Right lung (tissue), 10 donors: ENCODE measurements at places on chromosomes 2 and 18. TPM values are rescaled to one million over a fixed set of nuclear protein-coding genes. Genes with fewer than 3 reads are reported as not detected.

DNA sequence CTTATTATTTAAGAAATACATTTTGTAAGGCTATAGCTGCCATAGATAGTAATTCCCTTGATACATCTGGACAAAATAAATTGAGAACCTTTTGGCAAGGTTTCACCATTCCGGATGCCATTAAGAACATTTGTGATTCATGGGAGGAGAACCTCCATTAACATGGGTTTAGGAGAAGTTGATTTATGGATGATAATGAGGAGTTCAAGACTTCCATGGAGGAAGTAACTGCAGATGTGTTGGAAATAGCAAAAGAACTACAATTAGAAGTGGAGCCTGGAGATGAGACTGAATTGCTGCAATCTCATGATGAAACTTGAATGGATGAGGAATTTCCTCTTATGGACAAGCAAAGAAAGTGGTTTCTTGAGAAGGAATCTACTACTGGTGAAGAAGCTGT, 17.3 kb downstream of the PHLPP1 start:
- no peak for DNase-seq

DNA sequence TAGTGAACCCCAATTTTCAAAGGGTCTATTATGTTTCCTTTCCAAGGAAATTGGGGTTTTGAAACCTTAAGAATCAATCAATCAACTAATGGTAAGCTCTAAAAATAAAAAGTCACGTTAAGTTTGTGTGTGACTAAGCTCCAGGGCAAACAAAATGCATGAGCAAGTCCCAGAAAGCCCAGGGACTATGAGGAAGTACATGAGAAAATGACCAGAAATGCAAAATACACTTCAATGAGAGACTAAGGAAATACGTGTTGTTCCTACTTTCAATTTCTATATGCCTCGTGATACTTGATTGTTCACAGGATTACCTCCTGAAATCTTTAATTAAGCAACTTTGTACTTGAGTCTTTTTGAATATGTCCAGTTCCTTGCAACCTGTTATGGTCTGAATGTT, 684.4 kb upstream of the SYT4 start:
- DNase-seq, result no peak

GRCh38 chr18:73714466-73714865, 433.2 kb downstream of the FBXO15 start:
- DNase-seq, result no peak

Gene PARD6G
- polyA plus RNA-seq, result 18.6 TPM

Gene RAD51AP2
- 0.69 TPM for polyA plus RNA-seq

Gene FOXI3
- polyA plus RNA-seq, result not detected

Gene CNRIP1
- 54.6 TPM for polyA plus RNA-seq

Gene TCF4
- 139 TPM for polyA plus RNA-seq

GRCh38 chr2:25851740-25852503, 26.4 kb downstream of the ASXL2 start:
- DNase-seq, result peak; percentile 45

Gene CEP192
- 46.3 TPM for polyA plus RNA-seq

GRCh38 chr2:181163139-181163538, 182.7 kb downstream of the UBE2E3 start:
- no peak for DNase-seq

DNA sequence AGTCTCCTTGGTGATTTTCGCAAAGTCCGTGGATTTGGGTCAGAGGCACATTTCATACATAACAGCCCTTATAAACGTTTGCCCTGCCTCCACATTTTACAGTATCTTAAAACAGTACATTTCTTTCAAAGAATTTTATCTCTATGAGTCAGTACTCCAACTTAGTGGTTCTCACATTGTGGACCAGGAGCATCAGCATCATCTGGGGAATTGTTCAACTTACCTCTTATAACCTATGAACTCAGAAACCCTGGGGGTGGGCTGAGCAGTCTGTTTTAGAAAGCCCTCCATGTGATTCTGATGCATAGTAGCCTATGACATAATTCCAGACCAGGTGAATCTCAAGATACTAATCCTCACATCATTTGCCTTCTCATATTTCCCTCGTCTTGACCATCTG, 12.4 kb downstream of the SUPT7L start:
- DNase-seq, result no peak

Gene TAF4B
- 4.5 TPM for polyA plus RNA-seq

Gene IL1B
- 1.2 TPM for polyA plus RNA-seq

GRCh38 chr18:59537579-59537978, 159.6 kb downstream of the CCBE1 start:
- DNase-seq, result no peak

DNA sequence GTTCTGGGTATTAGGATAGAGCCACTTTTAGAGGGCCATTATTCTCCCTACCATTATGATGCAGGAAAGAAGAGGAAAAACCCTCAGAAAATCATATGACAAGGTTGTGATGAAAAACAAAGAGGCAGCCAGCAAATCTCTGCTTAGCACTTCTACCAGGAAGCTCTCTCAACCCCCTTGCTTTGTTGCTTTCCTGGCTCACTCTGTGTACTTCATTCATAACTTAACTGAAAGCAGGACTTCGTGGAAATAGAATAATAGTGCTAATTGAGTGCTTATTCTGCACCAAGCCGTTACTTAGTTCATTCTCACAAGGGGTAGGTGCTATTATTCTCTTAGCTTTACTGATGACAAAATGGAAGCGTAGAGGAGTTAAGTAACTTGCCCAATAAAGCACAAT, 354.1 kb downstream of the HRH4 start:
- DNase-seq, result no peak

DNA sequence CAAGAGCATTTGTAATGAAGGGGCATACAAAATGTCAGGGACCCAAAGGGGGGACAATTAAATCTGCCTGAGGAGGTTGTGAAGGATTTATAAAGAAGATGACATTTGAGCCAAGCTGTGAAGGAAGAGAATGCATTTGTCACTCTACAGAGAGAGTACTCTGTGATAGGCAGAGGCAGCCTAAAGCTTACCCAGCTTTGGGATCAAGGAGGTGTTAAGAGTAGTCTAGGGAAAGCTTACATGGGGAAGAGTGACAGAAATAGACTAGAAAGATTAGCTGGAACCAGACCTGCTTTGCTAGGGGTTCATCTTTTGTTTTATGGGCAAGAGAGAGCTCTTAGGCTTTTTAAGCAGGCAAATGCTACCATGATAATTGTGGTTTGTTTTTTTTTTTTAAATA, 169.1 kb upstream of the CYP26B1 start:
- no peak for DNase-seq

DNA sequence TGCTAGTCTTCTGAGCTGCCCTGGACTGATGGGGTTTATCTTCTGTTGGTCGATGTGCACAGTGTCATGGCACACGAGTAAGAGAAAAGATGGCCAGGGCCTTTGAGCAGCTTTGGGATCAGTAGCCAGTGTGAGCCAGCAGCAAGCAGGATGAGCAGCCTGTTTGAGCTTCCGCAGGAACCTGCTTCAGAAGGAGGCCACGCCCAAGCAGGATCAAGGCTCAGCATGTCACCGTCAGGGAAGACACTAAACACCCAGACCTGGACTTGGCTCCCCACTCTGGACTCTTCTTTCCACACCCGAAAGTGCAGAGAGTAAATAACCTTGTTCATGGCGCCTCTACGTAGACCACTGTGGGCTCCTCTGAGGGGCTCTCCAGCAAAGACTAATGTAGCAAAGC, 25.2 kb upstream of the ASB1 start:
- no peak for DNase-seq

DNA sequence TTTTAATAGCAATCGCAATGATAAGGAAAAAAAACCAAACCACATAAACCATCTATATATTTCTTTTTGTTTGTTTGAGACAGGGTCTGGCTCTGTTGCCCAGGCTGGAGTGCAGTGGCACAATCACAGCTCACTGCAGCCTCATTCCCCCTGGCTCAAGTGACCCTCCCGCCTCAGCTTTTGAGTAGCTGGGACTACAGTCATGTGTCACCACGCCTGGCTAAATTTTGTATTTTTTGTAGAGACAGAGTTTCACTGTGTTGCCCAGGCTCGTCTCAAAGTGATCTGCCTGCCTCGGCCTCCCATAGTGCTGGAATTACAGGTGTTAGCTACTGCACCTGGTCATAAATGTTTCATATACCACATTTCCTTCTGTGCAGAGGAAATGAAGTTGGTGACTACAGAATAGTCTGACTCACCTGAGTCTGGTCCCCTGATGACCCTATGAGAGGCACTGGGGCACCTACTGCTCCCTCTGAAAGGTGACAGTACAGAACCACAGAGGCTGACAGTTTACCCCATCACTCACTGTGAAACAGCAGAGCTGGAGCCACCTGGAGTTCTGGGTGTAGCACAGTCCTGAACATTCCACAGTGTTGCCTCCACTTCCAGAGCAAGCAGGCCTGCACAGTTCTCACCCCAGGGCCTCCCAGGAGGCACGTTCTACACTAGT, 183.7 kb upstream of the PXDN start:
- DNase-seq, result no peak

Gene SPHKAP
- polyA plus RNA-seq, result 1.0 TPM

DNA sequence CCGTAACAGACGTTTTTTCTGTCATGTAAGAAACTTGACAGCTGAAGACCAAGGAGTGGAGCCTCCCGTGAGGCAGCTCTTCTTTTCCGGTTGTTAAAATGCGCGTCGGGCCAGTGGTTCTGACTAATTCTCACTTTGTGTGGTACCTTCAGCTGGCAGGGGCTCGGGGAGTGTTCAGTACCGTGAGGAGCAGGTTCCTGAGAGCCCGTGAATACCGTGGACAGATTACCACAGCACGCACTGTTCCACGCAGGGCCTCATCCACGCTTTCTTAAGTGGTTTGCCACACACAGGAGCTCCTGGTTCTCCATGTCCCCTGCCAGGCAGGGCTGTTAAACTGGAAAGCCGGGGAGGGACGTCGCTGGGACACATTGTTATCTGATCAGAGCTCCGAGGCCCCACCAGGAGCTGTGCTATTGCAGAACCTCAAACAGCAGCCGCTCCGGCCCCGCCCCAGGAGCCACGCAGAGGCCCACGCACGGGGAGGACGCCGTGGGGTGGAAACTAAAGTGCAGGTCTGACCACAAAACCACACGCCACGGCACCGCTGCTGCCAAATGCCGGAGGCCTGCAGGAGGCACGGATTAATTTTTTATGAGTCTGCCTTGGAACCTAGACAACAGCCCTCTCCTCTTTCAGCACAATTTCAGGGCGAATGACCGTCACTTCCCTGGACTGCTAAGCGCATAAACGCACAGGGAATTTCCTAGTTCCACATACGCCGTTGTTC, 43.3 kb downstream of the NFATC1 start:
- no peak for DNase-seq

DNA sequence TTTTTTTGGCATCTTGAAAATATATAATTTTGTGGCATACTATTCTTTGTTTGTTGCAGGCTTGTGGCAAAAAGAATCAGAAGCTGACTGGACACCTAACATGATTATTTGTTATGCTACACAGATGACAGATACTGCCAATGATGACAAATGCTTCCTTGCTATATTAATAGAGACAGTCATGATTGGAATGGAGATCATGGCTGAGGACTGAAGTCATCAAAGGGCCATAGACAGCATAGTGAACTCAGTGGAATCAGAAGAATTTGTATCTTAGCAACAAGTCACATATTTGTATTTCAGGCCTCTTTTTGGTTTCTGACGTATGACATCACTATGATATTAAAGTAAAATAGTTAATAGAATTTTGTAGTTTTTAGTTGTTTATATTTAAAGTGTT, 1003.8 kb upstream of the DDX18 start:
- no peak for DNase-seq

- DNase-seq, result peak; percentile 62
These were observed 572 bp upstream of the ZNF516 start for GRCh38 chr18:76495435-76496193.

DNA sequence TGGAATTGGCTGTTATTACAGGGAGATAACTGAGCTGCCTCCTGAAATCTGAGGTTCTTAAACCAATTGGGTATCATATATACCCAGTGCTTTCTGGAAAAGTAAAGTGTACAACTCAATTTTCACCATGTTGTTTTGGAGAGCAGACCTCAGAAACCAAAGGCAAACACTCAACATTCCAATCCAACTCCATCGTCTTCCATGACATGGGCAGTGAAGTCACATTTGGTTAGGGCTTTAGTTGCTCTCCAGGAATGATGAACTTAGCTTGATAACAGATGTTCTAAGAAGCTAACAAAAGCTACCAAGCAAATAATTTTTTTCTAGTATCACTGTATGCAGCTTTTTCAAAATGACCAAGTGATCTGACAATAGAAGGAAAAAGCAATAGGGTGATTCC, 107.0 kb upstream of the SLC35G4 start:
- no peak for DNase-seq

DNA sequence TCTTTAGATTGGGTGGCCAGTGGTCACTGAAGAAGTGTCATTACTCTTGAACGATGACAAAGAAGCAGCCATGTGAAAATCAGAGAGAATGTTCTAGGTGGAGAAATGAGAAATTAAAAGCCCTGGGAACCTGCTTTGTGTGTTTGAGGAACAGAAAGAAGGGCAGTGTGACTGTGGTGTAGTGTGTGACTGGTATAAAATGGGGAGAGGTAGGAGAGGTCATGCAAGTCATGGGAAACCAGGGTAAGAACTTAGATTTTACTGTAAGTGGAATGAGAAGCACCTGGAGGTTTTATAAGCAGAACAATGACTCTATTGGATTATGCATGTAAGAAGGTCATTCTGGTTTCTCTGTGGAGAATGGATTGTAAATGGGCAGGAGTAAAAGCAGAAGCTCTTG, 12.2 kb downstream of the ICOS start:
- DNase-seq, result no peak

DNA sequence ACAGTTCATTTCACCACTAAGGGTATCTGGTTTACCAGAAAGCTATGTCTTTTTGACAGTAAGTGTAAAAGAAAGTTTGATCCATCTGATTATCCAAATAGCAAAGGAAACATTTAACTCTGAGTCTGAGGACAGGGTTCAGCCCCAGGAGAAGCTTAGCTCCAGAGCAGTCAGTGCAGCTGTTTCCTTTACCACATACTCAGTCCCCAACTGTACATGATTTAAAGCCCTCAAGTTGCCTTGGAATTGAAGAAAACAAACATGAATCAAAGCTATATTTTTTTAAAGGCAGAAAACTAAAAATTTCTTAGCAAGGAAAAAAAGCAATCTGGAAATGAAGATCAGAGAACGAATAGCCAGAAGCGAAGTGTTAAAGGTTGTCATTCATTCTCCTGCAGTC, 746.0 kb downstream of the METTL4 start:
- DNase-seq, result no peak

- no peak for DNase-seq
These were observed 54.8 kb downstream of the CAVIN2 start for GRCh38 chr2:191791953-191792560.

GRCh38 chr2:106187273-106187891, 6.7 kb downstream of the UXS1 start:
- DNase-seq, result no peak

Gene OR6B2
- polyA plus RNA-seq, result not detected

DNA sequence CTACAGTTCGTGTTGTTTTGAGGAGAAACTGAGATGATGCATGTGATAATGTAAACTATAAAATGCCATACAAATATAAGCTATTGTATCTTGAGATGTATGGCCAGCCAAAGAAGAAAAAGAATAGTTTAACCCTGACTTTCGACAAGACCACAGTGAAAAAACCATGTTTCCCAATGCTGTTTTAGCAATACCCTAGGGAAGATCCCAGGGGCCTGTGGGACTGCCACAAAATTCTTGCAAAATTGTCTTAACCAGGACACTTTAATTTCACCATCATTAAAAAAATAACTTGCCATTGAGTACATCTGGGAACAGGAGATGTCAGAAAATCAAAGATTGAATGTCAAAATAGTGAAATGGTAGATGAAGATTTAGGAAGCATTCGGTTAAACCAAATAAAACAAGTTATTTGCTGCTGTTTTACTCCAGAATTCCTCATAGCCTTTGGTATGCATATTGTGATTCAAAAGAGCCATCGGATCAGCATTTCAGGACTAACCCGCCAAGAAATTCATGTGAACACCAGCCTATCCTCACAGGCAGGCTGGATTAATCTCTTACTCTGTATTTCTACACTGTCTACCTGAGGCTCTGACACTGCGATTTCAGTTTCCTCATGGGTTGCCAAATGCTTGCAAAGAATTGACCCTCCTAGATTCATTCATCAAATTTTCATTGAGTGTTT, 49.0 kb upstream of the SP3 start:
- no peak for DNase-seq
